GM12891 (cell line): ENCODE measurements at places on chromosomes 1 and 21.

GRCh38 chr1:245621589-245621988 lies 466.8 kb downstream of the KIF26B start:
- no peak for DNase-seq

GRCh38 chr1:83796409-83796808 lies 202.5 kb downstream of the TTLL7 start:
- DNase-seq, result no peak

DNA sequence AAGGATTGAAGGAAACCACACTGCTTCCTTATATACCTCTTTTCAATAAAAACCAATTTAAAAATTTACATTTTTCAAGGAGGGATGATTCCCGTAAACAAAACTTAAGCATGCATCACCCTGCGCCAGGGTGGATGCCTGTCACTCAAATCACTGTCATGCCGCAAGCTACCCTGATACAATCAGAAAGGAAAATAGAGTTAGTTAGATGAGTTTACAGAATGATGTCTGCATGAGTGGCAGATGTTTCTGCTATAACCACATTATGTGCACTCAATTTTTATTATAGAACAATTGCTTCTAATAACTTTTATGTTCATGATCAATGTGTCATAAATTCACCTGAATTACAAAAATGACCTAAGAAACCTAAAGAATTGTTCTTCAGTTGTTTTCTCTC lies 123.4 kb upstream of the ADGRL4 start:
- DNase-seq, result no peak

- DNase-seq, result no peak
Observed at GRCh38 chr1:41529621-41530395, 45.3 kb upstream of the EDN2 start.

DNA sequence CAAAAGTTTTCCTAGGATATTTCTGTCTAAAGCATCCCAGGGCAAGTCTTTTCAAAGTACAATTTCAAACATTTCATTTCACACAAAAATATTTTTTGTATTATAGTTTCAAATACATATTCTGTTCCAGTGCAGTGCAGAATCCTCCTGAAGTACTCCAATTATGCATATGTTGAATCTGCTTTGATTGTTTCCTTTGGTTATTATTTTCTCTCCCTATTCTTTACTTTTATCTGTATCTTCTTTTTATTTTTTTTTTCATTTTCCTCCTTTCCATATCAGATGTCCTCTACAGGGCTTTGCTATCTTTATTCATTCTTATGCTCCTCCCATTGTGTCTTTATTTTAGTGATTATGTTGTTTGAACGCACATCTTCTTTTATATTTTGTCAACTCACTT lies 274.8 kb downstream of the DPYD start:
- no peak for DNase-seq

- DNase-seq, result no peak
Observed at GRCh38 chr1:53860967-53861411, 22.9 kb upstream of the NDC1 start.

DNA sequence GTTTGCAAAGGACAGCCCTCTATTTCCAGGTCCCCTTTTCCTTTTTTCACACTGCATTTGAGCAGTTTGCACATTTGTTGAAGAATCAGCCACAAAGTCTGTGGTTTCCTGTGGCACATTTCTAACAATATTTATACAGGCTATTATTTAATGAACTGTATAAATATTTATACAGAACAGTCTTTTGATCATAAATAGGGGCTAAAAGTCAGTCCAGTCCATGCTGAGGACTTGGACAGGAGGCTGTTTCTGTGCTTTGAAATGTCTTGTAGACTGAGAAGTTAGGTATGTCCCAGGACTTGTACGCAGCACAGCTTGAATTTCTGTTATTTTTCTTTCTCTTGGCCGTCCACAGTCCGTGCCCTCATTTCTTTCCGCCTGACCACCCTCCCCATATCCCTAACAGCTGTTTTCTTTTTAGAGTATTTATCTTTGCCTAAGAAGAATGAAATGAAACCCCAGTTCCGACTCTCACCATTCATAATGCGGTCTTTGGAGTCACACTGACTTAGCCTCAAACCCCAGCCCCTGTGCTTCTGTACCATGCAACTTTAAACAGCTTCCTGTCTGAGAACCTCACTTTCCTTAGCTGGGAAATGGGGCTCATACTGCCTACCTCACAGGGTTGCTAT lies 19.7 kb downstream of the FGGY start:
- DNase-seq, result no peak

DNA sequence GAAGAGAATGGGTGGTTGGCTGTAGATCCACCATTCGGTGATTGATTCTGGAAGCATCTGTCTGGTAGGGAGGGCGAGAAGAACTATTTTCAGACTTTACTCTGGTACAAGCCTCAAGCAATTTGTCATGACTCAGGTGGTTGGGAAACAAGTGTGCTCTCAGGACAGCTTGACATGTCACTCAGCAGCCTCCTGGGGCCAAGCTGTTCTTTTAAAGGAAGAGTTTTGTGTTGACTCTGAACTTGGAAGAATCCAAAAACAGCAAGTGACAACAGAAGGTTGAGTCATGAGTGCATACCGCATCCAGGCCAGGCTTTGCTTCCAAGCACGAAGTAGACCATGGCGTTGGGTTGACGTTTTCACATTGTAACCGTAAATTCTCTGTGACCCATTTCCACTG lies 65.9 kb downstream of the CLIC6 start:
- DNase-seq, result no peak

- DNase-seq, result peak; percentile 41
Observed at GRCh38 chr1:168603501-168604110, 27.2 kb downstream of the XCL1 start.

- no peak for DNase-seq
Observed at GRCh38 chr1:36231191-36231590, 6.9 kb downstream of the THRAP3 start.

DNA sequence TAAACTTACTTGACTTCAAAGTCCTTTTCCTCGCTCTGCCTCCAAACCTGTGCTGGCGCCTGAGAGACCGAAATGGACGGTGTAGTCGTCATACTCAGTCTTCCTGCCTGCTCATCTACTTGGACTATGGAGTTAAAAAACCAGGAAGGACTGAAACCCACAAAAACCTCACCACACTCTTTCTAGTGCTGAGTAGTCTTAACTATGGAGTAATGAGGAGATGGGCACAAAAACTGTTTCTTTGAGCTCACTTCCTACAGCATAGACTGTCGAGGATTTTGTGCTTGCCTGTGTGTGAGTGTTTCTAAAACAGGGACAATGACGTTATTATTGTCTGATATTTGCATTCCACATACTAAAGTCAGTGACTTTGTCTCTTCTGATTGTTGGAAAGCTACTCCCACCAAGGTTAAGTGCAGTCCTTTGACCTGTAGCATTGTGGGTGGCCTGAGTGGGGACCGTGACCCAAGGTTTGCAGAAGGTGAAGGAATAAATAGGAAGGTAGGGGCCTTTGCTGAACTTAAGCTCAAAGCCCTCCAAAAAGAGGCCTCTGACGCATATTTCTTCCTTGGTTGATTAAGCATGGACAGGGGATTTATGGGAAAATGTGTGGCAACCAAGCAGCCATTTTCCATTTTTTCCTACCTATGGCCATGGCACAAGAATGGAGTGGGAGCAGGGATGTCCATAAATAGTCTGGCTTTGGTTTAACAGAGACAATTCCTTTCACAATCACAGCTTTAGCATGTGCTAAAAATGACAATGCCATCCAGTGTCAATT lies 109.6 kb downstream of the ZBTB18 start:
- no peak for DNase-seq

GRCh38 chr1:10765304-10765703 lies 31.1 kb downstream of the CASZ1 start:
- DNase-seq, result no peak

GRCh38 chr1:232292239-232292638 lies 337.7 kb downstream of the SIPA1L2 start:
- no peak for DNase-seq

- DNase-seq, result no peak
Observed at GRCh38 chr21:36945496-36946138, 20.9 kb downstream of the HLCS start.

DNA sequence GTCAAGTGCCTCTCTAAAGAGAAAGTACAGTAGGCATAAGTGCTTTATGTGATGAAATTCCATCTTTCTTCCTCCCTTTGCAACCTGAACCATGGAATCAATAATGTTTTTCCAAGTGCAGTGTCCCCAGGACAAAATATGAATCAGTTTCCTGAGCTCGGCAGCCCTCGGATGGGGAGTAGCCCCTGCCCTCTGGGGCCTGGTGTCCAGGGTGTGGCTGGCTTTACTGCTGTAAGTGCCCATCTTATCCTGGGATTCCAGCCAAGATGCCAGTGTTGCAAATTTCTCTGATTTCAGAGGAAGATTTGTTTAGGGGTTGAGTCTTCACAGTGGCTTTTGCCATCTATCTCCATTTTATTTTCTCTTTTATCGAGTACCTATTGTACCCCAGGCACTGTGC lies 40.5 kb upstream of the SRP9 start:
- DNase-seq, result no peak

- DNase-seq, result no peak
Observed at GRCh38 chr21:35171385-35171784, 122.3 kb upstream of the RUNX1 start.
